ENCODE measurements at places on chromosomes 11 and 22. TPM values are rescaled to one million over a fixed set of nuclear protein-coding genes. Genes with fewer than 3 reads are reported as not detected.
A peak's percentile ranks its signal among the peaks of the same experiment; 100 is the strongest.

OR2D2 gene
- 0.24 TPM for total RNA-seq

PYGM gene
- total RNA-seq, result 3.7 TPM

SEPTIN3 gene
- total RNA-seq, result 2.0 TPM

FGF19 gene
- not detected for total RNA-seq

KCNK4 gene
- total RNA-seq, result not detected

CARNS1 gene
- 0.71 TPM for total RNA-seq

HOATZ gene
- 6.9 TPM for total RNA-seq

FAM227A gene
- total RNA-seq, result 3.1 TPM

MMP8 gene
- 0.41 TPM for total RNA-seq

GRCh38 chr11:76237000-76237649 lies 30.8 kb upstream of the WNT11 start:
- no peaks in the 10 kb centered on the region for H3K27me3 ChIP-seq
- peaks cover 24% of the 10 kb centered on the region for H3K4me1 ChIP-seq
- DNase-seq, result no peak
- peak overlapping the region; percentile 73 for H3K4me3 ChIP-seq

GRCh38 chr22:45019861-45020655 lies 10.3 kb upstream of the PHF21B start:
- peaks cover 13% of the 10 kb centered on the region for H3K27me3 ChIP-seq
- no peaks in the 10 kb centered on the region for H3K36me3 ChIP-seq
- H3K4me3 ChIP-seq, result no peak overlapping the region
- no peak for DNase-seq
- H3K4me1 ChIP-seq, result no peaks in the 10 kb centered on the region

- no peak overlapping the region for H3K27ac ChIP-seq
- no peaks in the 10 kb centered on the region for H3K4me1 ChIP-seq
- H3K4me3 ChIP-seq, result no peak overlapping the region
- no peaks in the 10 kb centered on the region for H3K36me3 ChIP-seq
- H3K27me3 ChIP-seq, result no peaks in the 10 kb centered on the region
Observed at GRCh38 chr11:42253156-42253555, 793.7 kb upstream of the LRRC4C start.

DNA sequence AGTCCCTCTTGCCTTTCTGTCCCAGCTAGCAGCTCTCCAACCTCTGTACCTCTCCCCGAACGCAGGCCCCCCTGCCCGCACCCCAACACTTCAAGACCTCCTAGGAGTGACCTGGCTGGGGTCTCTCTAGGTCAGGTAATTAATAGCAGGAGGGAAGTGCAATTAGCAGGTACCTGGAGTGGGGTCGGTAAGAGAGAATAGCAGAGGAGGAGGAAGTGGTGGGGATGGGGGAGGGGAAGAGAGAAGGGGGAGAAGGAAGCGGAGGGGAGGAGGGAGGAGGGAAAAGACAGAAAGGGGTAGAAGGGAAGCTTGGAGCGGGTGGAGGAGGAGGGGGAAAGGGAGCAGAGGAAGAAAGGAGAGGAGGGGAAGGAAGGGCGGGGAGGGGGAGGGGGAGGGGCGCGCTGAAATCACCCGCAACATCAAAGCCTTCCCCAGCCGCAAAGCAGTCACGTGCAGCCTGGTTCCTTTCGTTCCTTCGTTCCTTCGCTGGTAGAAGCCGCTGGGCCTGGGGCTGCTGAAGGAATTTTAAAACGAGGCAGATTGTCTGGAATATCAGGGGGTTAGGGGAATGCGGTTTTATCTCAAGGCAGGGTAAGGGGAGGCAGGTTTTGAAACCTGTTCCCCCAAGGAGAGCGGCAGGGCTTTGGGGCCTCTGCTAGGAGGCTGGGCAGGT lies 29.3 kb upstream of the TCF20 start:
- H3K36me3 ChIP-seq, result no peaks in the 10 kb centered on the region
- peaks cover 31% of the 10 kb centered on the region for H3K4me1 ChIP-seq
- peak overlapping the region; percentile 66 for H3K27ac ChIP-seq
- no peak overlapping the region for H3K4me3 ChIP-seq

GRCh38 chr11:6458352-6459098 lies 15.2 kb downstream of the TRIM3 start:
- H3K36me3 ChIP-seq, result no peaks in the 10 kb centered on the region
- no peak overlapping the region for H3K4me3 ChIP-seq
- no peak for DNase-seq
- no peak overlapping the region for H3K27ac ChIP-seq
- H3K27me3 ChIP-seq, result no peaks in the 10 kb centered on the region
- H3K4me1 ChIP-seq, result no peaks in the 10 kb centered on the region

GRCh38 chr11:69670158-69670845 lies 4.9 kb downstream of the LTO1 start:
- H3K27ac ChIP-seq, result no peak overlapping the region
- H3K4me1 ChIP-seq, result peaks cover 10% of the 10 kb centered on the region
- no peaks in the 10 kb centered on the region for H3K27me3 ChIP-seq
- DNase-seq, result peak; percentile 77
- H3K4me3 ChIP-seq, result no peak overlapping the region

DNA sequence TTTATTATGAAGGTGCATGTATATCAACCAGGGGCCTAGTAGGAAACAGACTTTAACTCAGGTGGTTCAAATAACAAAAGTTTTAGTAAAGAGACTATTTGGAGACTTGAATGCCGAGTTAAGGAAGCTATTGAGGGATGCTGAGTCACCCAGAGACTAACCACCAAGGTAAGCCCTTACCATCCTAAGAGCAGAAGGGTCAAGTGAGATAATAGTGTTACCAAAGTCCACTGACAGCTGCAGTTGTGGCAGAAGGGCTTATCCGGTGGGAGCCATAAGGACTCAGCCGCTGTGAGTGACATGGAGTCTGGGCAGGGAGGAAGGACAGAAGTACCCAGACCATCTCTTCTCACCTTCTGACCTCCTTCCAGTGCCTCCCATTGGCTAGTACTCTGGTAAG lies 134.0 kb downstream of the INSC start:
- no peaks in the 10 kb centered on the region for H3K27me3 ChIP-seq
- H3K36me3 ChIP-seq, result no peaks in the 10 kb centered on the region
- H3K27ac ChIP-seq, result no peak overlapping the region
- H3K4me3 ChIP-seq, result no peak overlapping the region
- no peaks in the 10 kb centered on the region for H3K4me1 ChIP-seq

- peaks cover 10% of the 10 kb centered on the region for H3K4me1 ChIP-seq
- H3K36me3 ChIP-seq, result no peaks in the 10 kb centered on the region
- H3K27ac ChIP-seq, result no peak overlapping the region
- H3K27me3 ChIP-seq, result no peaks in the 10 kb centered on the region
- no peak for DNase-seq
- H3K4me3 ChIP-seq, result no peak overlapping the region
Observed at GRCh38 chr11:128394431-128395089, 192.8 kb downstream of the ETS1 start.

DNA sequence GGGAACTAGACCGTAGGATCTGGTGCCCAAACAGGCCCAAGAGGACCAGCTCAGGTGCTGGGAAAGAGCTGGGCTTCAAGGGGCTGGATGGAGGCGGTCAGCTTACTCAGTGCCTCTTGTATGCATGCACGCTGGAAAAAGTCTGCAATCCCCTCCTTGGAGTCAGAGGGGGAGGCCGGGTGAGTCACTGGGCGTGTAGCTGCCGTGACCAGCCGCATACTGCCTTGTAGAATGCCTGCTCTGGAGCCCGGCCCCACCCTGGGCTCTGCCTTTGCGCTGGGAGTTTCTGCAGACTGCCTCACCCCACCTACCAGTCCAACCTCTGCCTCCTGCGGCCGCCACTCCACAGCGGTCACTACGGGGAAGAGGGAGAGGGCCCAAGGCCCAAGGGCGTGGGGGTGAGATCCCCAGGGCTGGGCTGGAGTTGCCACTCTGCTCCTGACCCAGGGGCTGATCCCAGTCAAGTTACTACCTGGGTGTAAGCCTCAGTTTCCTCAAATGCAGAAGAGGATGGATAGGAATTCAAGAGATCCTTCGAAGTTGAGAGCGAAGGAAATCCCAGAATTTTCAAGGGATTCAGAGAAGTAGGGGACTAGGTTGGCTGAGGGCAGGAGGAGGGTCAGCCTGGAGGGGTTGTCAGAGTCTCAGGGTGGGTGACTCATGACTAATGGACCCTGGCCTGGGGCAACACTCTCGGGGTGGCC lies 4.2 kb downstream of the MRGPRF start:
- peak overlapping the region; percentile 41 for H3K27ac ChIP-seq
- H3K27me3 ChIP-seq, result peaks cover 14% of the 10 kb centered on the region
- H3K4me3 ChIP-seq, result no peak overlapping the region
- H3K36me3 ChIP-seq, result no peaks in the 10 kb centered on the region
- H3K4me1 ChIP-seq, result peaks cover 40% of the 10 kb centered on the region

GRCh38 chr11:126698576-126698975 lies 302.0 kb downstream of the KIRREL3 start:
- no peaks in the 10 kb centered on the region for H3K27me3 ChIP-seq
- no peak overlapping the region for H3K27ac ChIP-seq
- DNase-seq, result no peak
- no peaks in the 10 kb centered on the region for H3K4me1 ChIP-seq
- H3K4me3 ChIP-seq, result no peak overlapping the region

- H3K36me3 ChIP-seq, result no peaks in the 10 kb centered on the region
- DNase-seq, result peak; percentile 89
- H3K27ac ChIP-seq, result no peak overlapping the region
- H3K4me1 ChIP-seq, result no peaks in the 10 kb centered on the region
Observed at GRCh38 chr11:57513911-57514537, 1.5 kb downstream of the SLC43A1 start.

DNA sequence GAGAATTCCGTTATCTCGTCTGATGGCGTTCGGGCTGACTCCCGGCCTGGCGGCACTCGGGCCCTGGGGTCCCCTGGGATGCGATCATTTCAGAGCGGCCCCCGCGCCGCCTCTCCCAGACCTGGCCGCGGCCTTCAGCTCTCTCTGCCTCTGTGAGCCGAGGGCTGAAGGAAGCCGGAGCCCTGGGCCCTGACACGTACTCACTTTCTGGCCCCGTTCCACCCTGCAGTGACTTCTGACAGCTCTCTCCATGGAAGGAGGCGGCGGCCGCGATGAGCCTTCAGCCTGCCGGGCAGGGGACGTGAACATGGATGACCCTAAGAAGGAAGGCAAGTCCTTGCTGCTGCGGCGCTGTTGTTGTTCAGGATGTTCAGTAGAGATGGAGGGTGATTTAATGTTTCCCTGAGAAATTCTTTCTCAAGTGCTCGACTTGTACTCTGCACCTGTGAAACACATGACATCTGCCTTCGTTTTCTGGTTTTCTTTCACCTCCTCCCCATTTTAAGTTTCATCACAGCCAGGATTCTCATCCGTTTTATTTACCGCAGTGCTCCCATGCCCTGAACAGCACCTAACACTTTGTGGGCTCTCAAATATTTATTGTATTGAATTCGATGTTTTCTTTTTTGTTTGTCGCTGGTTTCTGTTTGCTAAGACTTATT lies 612 bp downstream of the GTSE1 start:
- no peak overlapping the region for H3K27ac ChIP-seq
- no peaks in the 10 kb centered on the region for H3K36me3 ChIP-seq
- no peak for DNase-seq
- no peaks in the 10 kb centered on the region for H3K27me3 ChIP-seq

- H3K27me3 ChIP-seq, result no peaks in the 10 kb centered on the region
- no peaks in the 10 kb centered on the region for H3K36me3 ChIP-seq
- H3K27ac ChIP-seq, result no peak overlapping the region
- H3K4me1 ChIP-seq, result no peaks in the 10 kb centered on the region
- DNase-seq, result no peak
Observed at GRCh38 chr11:12544986-12545775, 129.0 kb upstream of the TEAD1 start.

DNA sequence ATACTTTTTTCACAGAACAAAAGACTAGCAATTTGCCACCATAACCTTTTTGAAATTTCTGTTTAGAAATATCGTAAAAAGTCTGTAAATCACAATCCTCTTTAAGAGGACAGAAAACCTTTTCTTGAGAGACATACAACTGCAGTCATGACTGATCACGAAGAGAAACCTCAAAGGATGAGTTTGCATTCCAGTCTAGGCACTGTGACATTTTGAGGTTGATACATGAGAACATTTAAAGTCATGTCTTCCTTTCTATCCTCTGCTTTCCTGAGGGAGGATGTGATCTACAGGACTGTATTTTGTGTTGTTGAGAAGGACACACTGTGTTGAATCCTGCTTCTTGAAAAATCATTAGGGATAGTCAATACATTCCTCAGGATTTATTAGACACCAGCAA lies 476.7 kb upstream of the CCDC179 start:
- no peak overlapping the region for H3K27ac ChIP-seq
- H3K36me3 ChIP-seq, result no peaks in the 10 kb centered on the region
- no peak for DNase-seq
- H3K4me1 ChIP-seq, result no peaks in the 10 kb centered on the region
- H3K27me3 ChIP-seq, result no peaks in the 10 kb centered on the region
- no peak overlapping the region for H3K4me3 ChIP-seq

DNA sequence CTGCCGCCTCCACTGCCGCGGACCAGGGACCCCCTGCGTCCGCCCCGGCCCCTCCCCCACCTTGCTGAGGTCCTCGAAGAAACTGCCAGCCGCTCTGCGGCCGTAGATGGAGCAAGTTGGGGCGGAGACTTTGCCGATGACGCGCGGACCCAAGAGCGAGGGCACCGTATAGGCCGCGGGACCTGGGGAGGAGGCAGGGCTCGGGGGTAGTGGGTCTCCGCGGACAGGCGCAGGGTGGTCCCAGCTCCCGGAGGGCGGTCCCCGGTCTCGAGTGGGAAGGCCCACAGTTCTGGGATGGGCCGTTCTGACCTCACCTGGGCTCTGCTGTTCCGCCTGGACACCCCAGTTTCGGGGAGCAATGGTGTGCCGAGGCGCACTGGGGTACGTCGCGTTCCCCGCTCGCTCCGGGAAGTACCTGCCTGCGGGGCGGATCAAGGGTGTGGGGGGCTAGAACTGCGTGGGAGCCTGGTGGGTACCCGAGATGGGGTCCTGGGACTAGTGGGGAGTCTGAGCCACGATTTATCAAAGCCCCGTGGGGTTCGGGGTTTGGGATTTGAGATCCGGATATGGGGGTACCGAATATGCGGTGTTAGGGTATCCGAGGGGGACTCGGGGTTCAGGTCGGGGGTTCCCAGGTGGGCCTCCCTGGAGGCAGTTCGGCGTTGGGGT lies 1.2 kb upstream of the TYMP start:
- peaks cover 6% of the 10 kb centered on the region for H3K4me1 ChIP-seq
- H3K27me3 ChIP-seq, result no peaks in the 10 kb centered on the region
- DNase-seq, result peak; percentile 95

- DNase-seq, result no peak
- H3K36me3 ChIP-seq, result no peaks in the 10 kb centered on the region
- peak overlapping the region; percentile 8 for H3K27ac ChIP-seq
- H3K4me1 ChIP-seq, result peaks cover 30% of the 10 kb centered on the region
- H3K4me3 ChIP-seq, result no peak overlapping the region
Observed at GRCh38 chr11:86152006-86152862, 83.3 kb upstream of the PICALM start.
